ENCODE measurements at places on chromosomes 4 and X.

GRCh38 chrX:66176134-66176533 is 12.1 kb downstream of the HEPH start:
- no peak for DNase-seq

DNA sequence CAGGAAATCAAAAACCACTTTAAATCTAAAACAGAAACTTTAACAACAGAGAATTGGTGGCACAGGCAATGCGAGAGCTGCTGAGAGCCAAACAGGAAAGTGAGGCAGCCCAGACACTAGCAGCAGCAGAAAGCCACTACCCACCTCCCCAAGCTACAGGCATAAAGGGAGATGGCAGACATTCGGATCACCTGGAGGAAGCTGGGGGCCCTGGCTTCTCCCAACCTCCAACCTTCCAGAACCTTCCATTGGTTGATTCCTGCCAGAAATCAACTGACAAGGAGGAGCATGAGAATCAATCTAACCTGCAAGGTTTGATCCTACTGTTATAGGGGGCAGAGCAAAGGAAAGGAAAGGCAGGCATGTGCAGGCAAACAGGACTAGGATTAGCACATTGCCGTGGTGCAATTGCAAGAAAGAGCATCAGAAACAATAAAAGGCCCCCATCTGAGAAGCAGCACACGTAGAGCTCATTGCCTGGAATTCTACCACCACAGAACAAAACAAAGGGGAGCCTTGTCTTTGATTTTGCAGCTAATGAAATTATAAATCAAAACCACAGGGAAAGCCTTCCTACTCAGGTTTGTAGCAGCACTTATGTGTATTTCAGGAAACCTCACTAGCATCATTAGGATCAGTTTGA is 427.3 kb upstream of the RASGEF1B start:
- no peak for DNase-seq

DNA sequence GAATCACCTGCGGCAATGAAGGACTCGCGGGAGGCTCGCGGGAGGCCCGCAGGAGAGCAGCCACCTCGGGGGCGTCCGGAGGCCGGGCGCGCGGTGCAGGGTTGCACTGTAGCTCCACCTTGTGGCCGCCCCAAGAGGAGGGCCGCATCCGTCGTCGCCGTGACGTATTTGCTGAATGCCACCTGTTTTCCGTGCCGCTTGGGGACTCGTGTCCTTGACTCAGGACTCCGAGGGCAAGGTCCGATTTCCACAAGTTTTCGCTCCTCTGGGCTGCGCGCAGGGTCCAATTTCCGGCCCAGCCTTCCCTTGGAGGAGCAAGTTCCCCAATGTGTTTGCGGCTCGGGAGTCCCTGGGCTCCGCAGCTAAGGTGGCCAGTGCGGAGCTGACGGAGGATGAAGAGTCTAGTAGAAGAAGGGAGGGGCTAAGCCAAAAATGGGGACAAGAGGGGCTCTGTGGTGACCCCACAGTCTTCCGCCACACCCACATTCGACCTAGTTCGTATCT is 10.7 kb upstream of the DLG3 start:
- DNase-seq = no peak

DNA sequence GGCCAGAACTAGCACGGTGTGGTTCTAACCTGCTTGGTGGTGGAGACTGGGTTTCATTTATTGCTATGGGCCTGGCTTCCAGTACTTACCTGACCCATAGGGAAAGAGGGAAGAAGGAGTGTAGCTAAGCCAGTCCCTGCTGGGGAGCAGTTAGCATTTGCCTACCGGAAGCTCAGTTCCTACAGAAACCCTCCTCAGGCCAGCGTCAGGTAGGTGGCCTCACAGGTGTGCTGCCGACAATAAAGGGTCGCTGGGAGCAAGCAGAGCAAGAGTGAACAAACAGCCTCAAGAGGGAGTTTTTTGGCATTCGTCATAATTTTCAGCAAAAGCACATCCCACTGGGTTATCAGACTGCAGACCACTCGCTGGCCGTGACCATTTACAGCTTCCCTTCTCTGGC is 740.6 kb upstream of the TENM3 start:
- no peak for DNase-seq

- DNase-seq = no peak
These were observed 1872.6 kb downstream of the ARAP2 start for GRCh38 chr4:34371676-34372075.

- DNase-seq = no peak
These were observed 51.9 kb downstream of the RBM47 start for GRCh38 chr4:40577588-40578253.

GRCh38 chr4:55865228-55865806 is 11.9 kb downstream of the EXOC1 start:
- DNase-seq = peak; percentile 16
